Activated T-cell treated with anti-CD3 and anti-CD28 coated beads for 24 hours (primary cell): ENCODE measurements at places on chromosomes 6 and 20.

DNA sequence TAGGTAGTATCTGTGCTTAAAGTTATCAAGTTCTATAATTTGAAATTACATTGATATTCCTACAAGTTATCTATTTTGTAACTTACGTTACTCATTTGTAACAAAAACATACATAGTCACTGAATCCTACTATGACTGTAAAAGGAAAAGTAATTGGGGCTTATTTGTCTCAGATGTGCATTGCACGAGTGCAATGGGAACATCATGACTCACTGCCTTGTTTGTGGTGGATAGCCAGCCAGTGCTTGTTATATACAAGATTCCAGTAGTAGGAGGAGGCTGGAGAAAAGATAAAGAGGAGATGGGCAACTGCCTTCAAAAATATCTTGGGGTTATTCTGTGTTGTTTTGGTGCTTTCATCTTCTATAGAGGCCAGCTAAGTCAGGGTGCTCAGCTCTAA lies 164.1 kb downstream of the RNF144B start:
- DNase-seq: no peak

DNA sequence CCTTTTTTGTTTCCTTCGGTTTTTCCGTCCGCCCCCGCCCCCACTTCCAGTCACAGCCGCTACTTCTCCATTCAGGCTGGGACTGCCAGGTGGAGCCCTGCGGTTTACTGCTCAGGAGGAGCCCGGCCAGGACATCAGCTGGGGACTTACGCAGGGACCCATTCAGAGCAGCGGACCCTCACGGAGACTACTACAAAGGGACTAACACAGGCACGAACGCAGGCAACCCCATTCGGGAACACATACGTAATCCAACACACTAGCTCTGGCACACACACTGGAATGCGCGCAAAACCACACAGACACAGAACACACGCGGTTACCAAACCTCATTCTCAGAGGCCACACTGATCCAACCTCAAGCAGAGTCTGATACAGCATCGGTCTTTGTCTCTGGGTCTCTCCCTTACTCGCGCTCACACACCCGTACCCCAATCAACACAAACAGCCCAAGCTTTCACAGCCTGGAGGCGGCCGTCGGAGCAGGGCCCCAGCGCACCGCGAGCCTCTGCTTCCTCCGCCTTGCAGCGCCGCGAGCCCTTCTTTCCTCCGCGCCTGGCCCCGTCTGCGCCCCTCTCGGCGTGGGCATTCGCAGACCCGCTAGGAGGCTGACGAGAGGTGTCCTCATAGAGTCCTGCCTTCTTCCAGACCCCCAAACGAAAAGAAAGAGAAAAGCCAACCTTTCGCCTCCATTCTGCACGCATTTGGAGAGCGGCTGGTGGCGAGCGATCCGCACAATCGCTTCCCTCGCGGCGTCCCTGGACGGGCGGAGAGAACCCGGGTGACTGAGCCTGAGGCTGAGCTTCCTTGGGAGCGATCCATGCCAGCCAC lies 1.1 kb upstream of the SLC32A1 start:
- no peak for DNase-seq

DNA sequence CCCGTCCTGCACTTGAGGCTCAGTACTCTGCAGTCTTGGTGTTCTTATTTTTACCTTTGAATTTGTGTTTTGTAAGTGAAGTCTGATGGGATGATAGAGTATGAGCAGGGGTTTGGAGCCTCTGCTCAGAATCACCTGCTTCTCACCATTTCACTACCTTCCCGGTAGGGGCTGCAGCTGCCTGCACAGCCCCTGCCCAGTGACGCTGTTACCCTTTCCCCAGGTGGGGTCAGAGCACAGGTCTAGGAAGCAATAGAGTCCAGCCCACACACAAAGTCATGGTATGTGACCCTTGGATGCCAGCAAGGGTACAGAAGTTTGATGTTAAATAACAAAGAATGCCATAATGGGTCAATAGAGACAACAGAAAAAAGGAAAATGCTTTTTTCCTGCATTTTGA lies 101.8 kb upstream of the TCF21 start:
- no peak for DNase-seq

DNA sequence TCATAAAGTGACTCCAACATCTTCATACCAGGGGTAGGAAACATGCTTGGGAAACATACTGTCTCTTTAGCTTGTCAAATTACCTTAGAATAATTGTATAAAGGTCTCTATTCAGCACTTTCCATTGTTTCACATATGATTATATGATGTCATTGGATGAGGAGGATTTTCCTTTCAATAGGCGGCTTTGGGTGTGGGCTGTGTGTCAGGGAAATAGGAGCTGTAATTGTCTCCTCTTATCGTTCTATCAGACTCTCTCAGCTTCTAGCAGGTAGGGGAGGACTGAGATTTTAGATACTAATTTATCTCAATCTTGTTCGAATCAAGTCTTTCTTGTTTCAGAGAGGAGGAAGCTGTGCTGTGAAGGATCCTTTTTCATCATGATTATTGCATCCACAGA lies 179.4 kb upstream of the OLIG3 start:
- DNase-seq: no peak

DNA sequence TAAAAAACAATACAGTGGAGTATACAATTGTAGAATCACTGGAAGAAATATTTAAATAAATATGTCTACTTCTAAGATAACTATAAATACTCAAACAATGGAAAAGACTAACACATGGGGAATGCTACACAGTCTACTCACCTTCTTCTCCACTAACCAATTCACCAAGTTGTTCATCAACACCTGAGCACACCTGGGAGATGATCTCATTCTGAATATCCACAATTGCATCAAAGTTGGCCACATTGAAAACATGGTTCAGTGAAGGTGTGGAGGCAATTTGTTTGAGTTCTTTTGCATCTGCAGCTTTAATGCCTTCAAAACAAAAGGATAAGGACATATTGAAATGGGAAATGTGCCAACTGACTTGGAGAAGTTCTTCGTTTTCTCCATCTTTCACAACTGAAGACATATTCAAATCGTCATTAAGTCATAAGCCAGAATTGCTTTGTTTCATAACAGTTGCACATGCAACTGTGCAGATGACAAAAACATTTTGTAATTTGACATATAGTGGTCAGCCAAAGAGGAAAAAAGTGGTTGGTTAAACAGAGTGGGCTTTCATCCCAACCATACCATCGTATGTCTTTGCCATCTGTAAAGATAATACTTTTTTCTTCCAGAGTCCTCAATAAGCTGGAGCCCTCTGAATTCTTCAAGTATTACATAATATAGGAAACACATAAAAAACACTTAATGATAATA lies 17.5 kb downstream of the COL12A1 start:
- no peak for DNase-seq

GRCh38 chr20:45547206-45547770 lies at the start of gene EPPIN:
Gene EPPIN (minus strand): TSS chr20:45547401. CDS start chr20:45547357, 44 bp downstream.
- DNase-seq: no peak

DNA sequence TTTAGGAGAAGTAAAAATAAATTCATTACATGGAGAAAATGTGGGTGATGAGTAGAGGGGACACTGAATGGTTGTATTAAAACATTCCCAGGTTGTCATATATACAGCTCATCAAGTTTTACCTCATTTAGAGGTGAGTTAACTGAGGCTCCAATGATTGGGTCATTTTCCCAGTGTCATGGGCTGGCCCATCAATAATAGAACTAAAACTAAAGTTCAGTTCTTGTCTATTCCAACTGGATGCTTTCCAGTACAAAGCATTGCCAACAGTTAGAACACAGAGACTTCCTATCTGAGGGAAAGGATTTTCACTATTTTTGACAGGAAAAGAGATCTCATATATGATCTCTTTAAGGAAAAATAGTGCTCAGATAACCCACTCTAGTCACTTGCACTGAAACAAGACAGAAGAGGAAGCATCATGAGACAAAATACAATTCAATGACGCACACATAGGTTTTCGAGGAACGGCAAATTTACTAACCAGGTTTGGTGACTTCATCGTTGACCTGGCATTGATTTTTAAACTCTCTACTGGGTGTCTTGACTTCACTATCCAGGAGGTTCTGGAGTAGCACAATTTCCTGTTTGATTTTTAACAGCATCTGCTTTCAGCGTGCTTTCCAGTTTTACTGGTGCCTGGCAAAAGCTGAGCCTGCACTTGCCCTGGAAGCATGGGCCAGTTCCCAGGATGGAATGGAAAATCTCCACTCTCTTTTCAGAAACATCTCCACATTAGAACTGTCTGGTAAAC lies 195.5 kb upstream of the FBXL4 start:
- no peak for DNase-seq

DNA sequence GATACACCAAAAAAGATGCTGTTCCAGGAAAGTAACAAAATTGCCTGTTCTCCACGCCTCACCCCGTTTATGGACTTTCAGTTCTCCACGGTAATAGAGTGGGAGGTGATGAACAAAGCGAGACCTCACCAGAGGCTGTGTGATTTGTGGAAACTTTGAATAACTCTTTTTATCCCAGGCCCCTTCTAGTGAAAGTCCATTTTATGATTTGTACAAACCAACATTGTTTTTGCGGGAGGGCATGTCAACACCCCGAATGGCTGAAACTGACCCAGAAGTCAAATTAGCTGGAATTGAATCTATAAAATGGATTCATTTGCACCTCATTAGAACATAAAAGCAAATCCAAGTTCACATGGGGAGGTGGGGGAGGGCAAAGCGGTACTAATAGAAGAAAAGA lies 517.8 kb downstream of the CDH26 start:
- no peak for DNase-seq

DNA sequence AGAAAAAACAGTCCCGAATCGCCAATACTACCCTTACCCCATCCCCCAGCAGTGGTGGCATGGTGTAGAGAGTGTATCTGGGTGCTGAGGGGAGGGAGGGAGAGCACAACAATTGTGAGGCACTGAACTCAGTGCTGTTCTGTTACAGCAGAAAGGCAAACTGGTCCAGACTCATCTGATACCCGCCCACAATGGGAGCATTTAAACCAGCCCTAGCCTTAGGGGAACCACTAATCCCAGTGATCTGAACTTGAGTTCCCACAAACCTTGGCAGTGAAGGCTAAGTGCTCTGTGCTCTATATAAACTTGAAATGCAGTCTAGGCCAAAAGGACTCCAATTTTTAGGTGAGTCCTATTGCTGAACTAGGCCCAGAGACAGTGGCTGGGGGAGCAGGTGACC lies 666.4 kb upstream of the PTCHD4 start:
- no peak for DNase-seq

GRCh38 chr6:150254770-150255169 lies 111.9 kb downstream of the PPP1R14C start:
- DNase-seq: no peak

- no peak for DNase-seq
These were observed 307.6 kb upstream of the MAP3K7 start for GRCh38 chr6:90894285-90895130.

DNA sequence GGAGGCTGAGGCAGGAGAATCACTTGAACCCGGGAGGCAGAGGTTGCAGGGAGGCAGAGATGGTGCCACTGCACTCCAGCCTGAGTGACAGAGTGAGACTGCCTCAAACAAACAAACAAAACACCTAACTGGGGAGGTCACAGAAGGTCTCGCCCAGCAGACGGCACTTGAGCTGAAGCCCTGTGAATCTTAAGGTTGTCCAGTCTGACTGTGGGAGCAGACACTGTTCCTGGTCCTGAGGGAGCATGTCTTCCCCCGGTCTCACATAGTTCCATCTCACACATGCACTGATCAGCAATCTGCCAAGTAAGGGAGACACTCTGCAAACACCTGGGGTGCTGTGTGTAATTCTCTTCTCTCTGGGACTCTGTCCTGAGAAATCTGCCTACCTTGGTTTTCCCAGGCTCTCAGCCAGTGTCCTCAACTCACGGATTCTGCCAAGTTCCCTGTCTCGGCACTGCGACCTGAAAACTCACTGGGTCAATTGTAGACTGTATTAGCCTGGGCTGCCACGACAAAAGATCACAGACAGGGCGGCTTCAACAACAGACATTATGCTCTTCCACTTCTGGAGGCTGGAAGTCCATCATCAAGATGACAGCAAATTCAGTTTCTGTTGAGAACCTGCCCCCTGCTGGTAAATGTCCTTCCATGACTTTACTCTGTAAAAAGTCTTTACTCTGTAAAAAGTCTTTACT lies 94.3 kb downstream of the JPH2 start:
- no peak for DNase-seq
